ENCODE measurements at places on chromosomes 13 and 19. TPM values are rescaled to one million over a fixed set of nuclear protein-coding genes. Genes with fewer than 3 reads are reported as not detected.

The PLK5 gene
- total RNA-seq, result not detected

The RNF17 gene
- total RNA-seq, result not detected

The LENG9 gene
- 5.3 TPM for total RNA-seq

The MAMSTR gene
- 1.3 TPM for total RNA-seq

The S1PR4 gene
- total RNA-seq, result 61.0 TPM

The ZNF66 gene
- total RNA-seq, result 18.5 TPM

The NMRK2 gene
- not detected for total RNA-seq

The ZNF556 gene
- not detected for total RNA-seq

The FUT3 gene
- total RNA-seq, result not detected

The SERTAD1 gene
- total RNA-seq, result 8.1 TPM

The FOSB gene
- 1,925 TPM for total RNA-seq

The CD70 gene
- 1.2 TPM for total RNA-seq

The PRRG2 gene
- 1.9 TPM for total RNA-seq

The ELANE gene
- total RNA-seq, result 4.9 TPM

The ZNF730 gene
- not detected for total RNA-seq

The ATP8A2 gene
- total RNA-seq, result 2.4 TPM

The ZNF426 gene
- 11.2 TPM for total RNA-seq

The MLLT1 gene
- 39.0 TPM for total RNA-seq

The HNRNPL gene
- 339 TPM for total RNA-seq

The MAB21L1 gene
- not detected for total RNA-seq

The BRME1 gene
- total RNA-seq, result 13.7 TPM

The SHD gene
- total RNA-seq, result 2.3 TPM

The ICAM4 gene
- 3.7 TPM for total RNA-seq

The DENND1C gene
- total RNA-seq, result 142 TPM

The SHANK1 gene
- total RNA-seq, result 0.64 TPM

The C1QTNF9 gene
- not detected for total RNA-seq

The KLK14 gene
- 0.42 TPM for total RNA-seq

The DHDH gene
- total RNA-seq, result 0.89 TPM

The TDRD3 gene
- 25.8 TPM for total RNA-seq

The ZNF468 gene
- total RNA-seq, result 26.7 TPM

The APLP1 gene
- not detected for total RNA-seq

The CGB5 gene
- not detected for total RNA-seq

The MEIOSIN gene
- not detected for total RNA-seq
